ENCODE measurements at places on chromosomes 2 and 18. TPM values are rescaled to one million over a fixed set of nuclear protein-coding genes. Genes with fewer than 3 reads are reported as not detected.

Gene MYO3B
- polyA plus RNA-seq = 0.51 TPM

Gene SH3RF3
- 10.4 TPM for polyA plus RNA-seq

Gene MFSD2B
- polyA plus RNA-seq = 5.2 TPM

Gene ANKRD39
- polyA plus RNA-seq = 27.6 TPM

Gene ZNF2
- 7.5 TPM for polyA plus RNA-seq

Gene IL18RAP
- 0.09 TPM for polyA plus RNA-seq

Gene CHST9
- polyA plus RNA-seq = 5.4 TPM

Gene CNGA3
- polyA plus RNA-seq = 7.5 TPM

Gene ONECUT2
- 3.5 TPM for polyA plus RNA-seq

Gene WDFY1
- 36.4 TPM for polyA plus RNA-seq

Gene IL36A
- not detected for polyA plus RNA-seq

Gene KLF7
- polyA plus RNA-seq = 28.1 TPM

Gene PLB1
- polyA plus RNA-seq = 10.5 TPM

Gene KRTCAP3
- polyA plus RNA-seq = 2.6 TPM
